ENCODE measurements at places on chromosomes 11 and 22.

- DNase-seq = no peak
These were observed 49.3 kb upstream of the IGLL5 start for GRCh38 chr22:22838148-22838786.

DNA sequence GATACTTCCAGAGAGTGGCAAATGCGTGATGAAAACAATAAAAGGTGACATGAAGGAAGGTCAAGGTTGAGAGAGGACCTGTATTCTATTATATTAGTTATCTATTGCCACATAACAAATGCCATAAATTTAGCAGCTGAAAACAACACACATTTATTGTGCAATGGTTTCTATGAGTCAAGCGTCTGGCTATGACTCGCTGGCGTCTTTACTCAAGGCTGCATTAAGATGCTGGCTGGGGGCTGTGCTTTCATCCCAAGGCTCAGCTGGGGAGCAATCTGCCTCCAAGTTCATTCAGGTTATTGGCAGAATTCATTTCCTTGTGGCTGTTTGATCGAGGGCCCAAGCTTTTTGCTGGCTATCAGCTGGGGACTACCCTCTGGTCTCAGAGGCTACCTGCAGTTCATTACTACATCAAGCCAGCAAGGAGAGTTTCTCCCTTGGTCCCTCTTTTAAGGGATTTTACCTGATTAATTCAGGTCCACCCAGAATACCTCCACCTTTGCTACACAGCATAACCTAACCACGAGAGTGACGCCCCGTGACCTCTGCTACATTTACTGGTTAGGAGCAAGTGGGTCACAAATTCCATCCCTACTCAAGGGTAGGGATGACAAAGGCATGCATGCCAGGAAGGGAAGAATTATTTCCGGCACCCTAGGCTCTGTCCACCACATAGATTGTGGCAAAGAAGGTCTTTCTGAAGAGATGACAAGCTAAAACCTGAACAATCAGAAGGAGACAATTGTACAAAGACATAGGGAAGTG is 549.1 kb downstream of the MN1 start:
- no peak for DNase-seq

DNA sequence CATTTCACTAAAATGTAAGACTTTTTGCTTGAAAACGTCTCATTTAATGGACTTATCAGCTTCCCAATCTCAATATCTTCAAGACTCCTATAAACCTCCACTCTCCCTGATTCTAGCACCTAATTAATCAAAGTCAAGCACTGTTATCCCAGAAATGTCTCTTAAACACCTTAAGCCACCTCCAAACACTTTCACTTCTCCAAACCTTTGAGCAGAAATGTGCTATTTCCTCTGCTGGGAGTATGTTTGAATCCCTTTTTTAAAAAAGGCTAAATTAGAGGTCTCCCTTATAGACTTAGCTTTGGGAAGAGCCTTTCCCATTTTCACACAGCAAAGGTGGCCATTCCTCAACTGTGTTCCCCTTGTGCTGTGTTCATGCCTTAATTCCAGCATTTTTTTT is 146.2 kb upstream of the SYN3 start:
- no peak for DNase-seq

DNA sequence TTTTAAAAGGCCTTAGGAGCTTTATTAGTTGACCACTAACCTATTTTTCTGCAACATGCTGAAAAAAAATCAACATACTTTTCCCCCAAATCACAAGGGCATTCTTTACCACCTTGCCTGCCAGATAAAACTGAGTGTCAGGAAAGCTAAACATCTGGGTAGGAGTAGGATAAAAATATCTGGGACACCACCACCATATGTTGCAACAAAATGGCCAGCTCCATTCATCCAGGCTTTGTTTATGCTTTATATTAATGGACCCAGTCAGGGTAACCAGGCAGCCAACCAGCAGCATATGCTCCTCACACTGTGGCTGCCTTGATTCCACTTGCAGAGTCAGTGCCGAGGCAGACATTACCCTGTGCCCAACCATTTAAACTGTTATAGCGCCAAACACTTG is 1024.5 kb downstream of the LRRC4C start:
- no peak for DNase-seq
